ENCODE measurements at places on chromosomes 16 and 17. TPM values are rescaled to one million over a fixed set of nuclear protein-coding genes. Genes with fewer than 3 reads are reported as not detected.

Gene DNAH17
- 0.18 TPM for total RNA-seq

Gene ARHGDIG
- total RNA-seq = 2.4 TPM

Gene NEUROD2
- total RNA-seq = not detected

Gene PPY
- not detected for total RNA-seq

DNA sequence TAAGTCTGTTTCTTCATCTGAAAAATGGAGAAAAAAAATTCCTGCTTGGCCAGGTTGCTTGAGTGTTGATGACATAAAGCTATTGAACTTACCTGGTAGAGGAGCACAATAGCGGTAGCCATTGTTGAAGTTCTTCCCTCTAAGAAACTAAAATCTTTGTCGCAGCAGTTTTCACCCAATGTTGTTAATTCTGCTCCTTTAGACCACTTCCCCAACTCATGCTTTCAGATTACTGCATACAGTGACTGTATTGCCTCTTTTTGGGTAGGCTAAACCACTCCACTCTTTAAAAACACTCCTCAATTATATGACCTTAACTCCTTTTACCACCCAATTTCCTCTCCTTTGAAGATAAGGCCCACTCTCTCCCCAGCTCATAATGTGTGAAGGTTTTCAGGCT lies 35.7 kb upstream of the CCL2 start:
- H3K4me1 ChIP-seq = no peaks in the 10 kb centered on the region
- DNase-seq = no peak
- no peaks in the 10 kb centered on the region for H3K36me3 ChIP-seq

DNA sequence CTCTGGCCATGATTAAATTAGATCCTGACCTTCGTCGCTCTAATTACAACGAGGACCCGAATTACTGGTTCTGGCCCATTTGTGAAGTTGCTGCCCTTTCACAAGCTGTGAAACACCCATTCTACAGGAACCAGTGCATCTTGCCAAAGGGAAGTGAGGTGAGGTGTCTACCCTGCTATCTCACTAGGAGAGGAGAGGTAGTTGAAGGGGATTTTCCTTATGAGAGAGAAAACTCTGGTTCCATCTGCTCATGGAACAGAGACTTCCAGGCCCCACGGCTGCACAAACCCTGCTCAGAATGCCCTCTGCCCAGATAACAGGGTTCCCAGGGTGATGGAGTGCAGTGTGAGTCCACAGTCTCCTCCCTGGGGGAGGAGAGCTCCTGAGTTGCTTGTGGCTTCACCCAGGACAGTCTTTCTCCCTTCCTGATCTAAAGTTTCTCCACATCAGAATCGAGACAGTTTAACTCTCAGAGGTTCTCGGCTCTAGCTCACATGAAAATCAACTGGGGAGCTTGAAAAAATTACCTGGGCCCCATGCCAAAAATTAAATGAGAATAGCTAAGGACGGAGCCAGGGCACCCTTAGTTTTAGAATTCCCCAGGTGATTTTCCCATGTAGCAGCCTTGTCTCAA lies 7.8 kb upstream of the SSTR2 start:
- no peak for DNase-seq
- H3K4me3 ChIP-seq = no peak overlapping the region
- no peaks in the 10 kb centered on the region for H3K27me3 ChIP-seq
- H3K36me3 ChIP-seq = no peaks in the 10 kb centered on the region
- peaks cover 16% of the 10 kb centered on the region for H3K4me1 ChIP-seq

- H3K4me3 ChIP-seq = no peak overlapping the region
- DNase-seq = no peak
- H3K36me3 ChIP-seq = no peaks in the 10 kb centered on the region
Observed at GRCh38 chr16:53511403-53512280, 8.6 kb upstream of the AKTIP start.
